ENCODE measurements at places on chromosomes 6 and 20. TPM values are rescaled to one million over a fixed set of nuclear protein-coding genes. Genes with fewer than 3 reads are reported as not detected.

Gene MCM9
- total RNA-seq: 5.5 TPM

Gene MBOAT1
- total RNA-seq: 2.5 TPM

Gene TMEM170B
- total RNA-seq: 0.72 TPM

Gene HAO1
- not detected for total RNA-seq

Gene CYP39A1
- not detected for total RNA-seq

Gene PLG
- total RNA-seq: not detected

Gene HLA-G
- total RNA-seq: not detected

Gene SLCO4A1
- total RNA-seq: 10.3 TPM

Gene BTN1A1
- not detected for total RNA-seq

Gene LRRN4
- not detected for total RNA-seq

Gene OR2J3
- total RNA-seq: not detected

Gene APOM
- 3.8 TPM for total RNA-seq

Gene VSX1
- total RNA-seq: 1.3 TPM

Gene NHSL1
- total RNA-seq: 3.8 TPM

Gene CYP24A1
- 68.3 TPM for total RNA-seq

Gene TSPYL4
- 3.6 TPM for total RNA-seq

Gene HCK
- total RNA-seq: 0.06 TPM

Gene ADGB
- total RNA-seq: not detected

Gene SPATA25
- 0.50 TPM for total RNA-seq

Gene TFEB
- total RNA-seq: 11.9 TPM

Gene MUC21
- total RNA-seq: not detected

Gene THBS2
- 0.09 TPM for total RNA-seq

Gene PRRC2A
- 83.0 TPM for total RNA-seq

Gene MLIP
- total RNA-seq: not detected

Gene IMPG1
- total RNA-seq: not detected

Gene F13A1
- total RNA-seq: not detected

Gene GSS
- total RNA-seq: 54.9 TPM

Gene SLC2A10
- not detected for total RNA-seq

Gene NEURL2
- 0.97 TPM for total RNA-seq

Gene LY6G6F
- total RNA-seq: not detected

Gene PPP1R16B
- 0.11 TPM for total RNA-seq

Gene NKAPL
- not detected for total RNA-seq

Gene SSTR4
- 0.43 TPM for total RNA-seq

Gene POU5F1
- total RNA-seq: 11.8 TPM

Gene VEGFA
- total RNA-seq: 33.4 TPM

Gene IL17A
- not detected for total RNA-seq

Gene ULBP2
- total RNA-seq: 4.1 TPM

Gene SGK2
- total RNA-seq: 7.0 TPM

Gene KCNK16
- not detected for total RNA-seq

Gene SDHAF4
- 5.0 TPM for total RNA-seq

Gene CST2
- total RNA-seq: 1.6 TPM

Gene OR2H2
- total RNA-seq: not detected

Gene FRK
- total RNA-seq: 2.0 TPM

Gene CLVS2
- 0.15 TPM for total RNA-seq

Gene TMEM242
- 7.0 TPM for total RNA-seq

Gene IYD
- 0.18 TPM for total RNA-seq

Gene MAP3K7
- 11.3 TPM for total RNA-seq

Gene PI16
- not detected for total RNA-seq

Gene CRISP2
- total RNA-seq: not detected

Gene WFDC10B
- total RNA-seq: not detected

Gene RIPPLY2
- 0.46 TPM for total RNA-seq

Gene METTL24
- total RNA-seq: not detected

All from A549 treated with dexamethasone at 1 μM for 4 hours (cell line).